ENCODE measurements at places on chromosomes 6 and 20. TPM values are rescaled to one million over a fixed set of nuclear protein-coding genes. Genes with fewer than 3 reads are reported as not detected.

Gene STMN3
- 44.1 TPM for polyA plus RNA-seq

Gene VGLL2
- polyA plus RNA-seq = not detected

Gene OPRL1
- polyA plus RNA-seq = 0.85 TPM

Gene OPN5
- polyA plus RNA-seq = 0.45 TPM

Gene SLC44A4
- polyA plus RNA-seq = 51.3 TPM

Gene BTN1A1
- 0.21 TPM for polyA plus RNA-seq

Gene HECA
- 14.4 TPM for polyA plus RNA-seq

Gene BTNL2
- polyA plus RNA-seq = 1.1 TPM

Gene CCND3
- polyA plus RNA-seq = 26.3 TPM

Gene SMLR1
- polyA plus RNA-seq = 1.9 TPM

Gene ZBTB46
- polyA plus RNA-seq = 22.0 TPM

Gene BICRAL
- 16.5 TPM for polyA plus RNA-seq

Gene HLA-DQB2
- 1.0 TPM for polyA plus RNA-seq

Gene FAM184A
- polyA plus RNA-seq = 10.6 TPM

Gene ZBTB12
- 29.7 TPM for polyA plus RNA-seq

DNA sequence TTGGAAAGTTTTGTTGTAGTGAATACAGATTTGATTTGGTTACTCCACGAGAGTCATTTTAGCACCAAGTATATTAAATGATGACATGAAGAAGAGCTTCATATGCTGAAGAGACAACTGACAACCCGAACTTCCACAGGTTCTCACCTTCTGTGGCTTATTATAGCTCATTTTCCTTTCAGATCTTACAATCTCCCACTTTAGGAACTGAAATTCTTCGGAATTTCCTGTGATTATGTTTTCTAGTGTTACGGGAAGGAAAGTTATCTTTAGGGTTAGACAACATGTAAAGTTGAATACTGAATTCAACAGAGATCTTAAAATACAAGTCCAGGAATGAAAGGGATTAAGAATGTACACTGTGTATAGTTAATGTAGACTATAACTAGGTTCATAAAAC, 49.6 kb upstream of the TXNDC5 start:
- no peak for DNase-seq

DNA sequence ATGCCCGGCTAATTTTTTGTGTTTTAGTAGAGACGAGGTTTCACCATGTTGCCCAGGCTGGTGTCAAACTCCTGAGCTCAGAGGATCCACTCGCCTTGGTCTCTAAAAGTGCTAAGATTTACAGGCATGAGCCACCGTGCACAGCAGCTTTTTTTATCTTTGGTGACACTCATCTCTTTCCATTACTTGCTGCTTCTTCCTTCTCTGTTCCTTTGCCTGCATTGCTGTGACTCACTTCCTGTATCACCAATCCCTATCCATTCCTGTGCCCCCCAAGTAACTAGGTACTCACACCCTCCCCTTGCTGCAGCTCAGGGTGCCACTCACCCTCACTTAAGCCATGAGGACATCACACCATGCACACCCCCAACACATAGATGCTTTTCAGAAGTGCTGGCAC, 24.6 kb downstream of the KHDC1L start:
- no peak for DNase-seq

DNA sequence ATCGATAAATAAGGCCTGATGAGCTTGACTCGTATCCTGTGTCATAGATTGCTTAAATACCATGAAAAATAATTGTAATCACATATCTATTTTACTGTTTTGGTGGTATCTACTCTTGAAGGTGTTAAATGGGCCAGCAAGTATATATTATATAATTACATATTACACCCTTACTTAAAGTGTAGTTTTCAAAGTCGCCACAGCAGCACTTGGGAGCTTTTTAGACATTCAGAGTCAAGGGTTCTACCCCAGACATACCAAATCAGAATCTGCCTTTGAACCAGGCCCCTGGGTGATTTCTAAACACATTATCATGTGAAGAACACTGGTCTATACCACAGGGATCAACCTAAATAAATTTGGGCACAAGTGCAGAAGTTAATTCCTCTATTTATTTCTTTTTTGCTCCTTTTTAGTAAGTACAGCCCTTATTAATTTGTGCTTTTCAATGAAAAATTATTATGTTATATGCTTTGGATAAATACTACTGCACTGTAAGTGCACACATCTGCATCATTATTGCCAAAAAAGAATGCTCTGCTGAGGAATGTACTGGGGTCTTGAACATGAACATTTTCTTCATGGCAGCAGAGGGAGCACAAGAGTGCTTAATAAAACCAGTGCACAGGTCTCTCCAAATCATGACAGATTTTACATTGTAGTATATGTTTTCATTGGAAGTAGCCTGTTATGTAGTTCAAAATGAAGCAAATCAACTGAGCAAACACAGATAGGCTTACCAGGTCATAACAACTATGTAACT, 3.1 kb upstream of the ATXN1 start:
- DNase-seq = no peak

GRCh38 chr20:11929947-11930346, 12.3 kb downstream of the BTBD3 start:
- DNase-seq = no peak

DNA sequence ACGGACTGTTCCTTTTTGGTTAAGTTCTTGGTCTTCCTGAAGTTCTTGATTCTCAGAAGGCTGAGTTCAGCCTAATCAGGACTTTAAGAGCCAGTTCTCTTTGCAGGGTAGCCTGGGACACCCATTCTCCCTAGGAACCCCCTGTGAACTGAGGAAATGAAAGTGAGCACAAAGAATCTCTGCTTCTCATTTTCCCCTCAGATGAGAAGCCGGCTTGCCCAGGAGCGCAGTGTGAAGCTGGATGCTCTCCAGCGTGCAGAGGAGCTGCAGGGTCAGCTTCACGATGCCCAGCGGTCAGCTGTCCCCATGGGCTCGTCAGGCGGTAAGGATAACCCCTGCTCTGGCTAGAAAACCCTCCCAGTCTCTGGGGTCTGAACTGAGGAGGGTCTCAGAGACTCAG, 34.0 kb downstream of the CD164 start:
- DNase-seq = no peak

DNA sequence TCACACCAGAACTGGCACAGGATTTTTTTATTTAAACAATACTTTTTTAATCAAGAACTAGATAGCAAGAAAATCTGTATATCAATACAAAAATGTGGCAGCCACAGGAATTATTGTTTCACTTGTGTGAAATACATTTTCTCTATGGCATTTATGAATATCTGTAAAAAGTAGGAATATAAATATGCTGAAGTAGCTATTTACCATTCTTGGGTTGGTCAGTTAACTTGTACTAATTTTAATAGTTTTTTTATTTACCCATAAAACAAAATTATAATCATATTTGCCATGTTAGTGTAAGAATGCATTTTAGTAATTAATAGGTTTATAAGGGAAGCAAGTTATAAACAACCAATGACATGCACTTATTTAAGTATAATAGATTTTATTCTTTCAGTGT, 31.4 kb upstream of the TMEM30A start:
- no peak for DNase-seq

- no peak for DNase-seq
These were observed 550 bp downstream of the PLAGL2 start for GRCh38 chr20:32206760-32207625.

DNA sequence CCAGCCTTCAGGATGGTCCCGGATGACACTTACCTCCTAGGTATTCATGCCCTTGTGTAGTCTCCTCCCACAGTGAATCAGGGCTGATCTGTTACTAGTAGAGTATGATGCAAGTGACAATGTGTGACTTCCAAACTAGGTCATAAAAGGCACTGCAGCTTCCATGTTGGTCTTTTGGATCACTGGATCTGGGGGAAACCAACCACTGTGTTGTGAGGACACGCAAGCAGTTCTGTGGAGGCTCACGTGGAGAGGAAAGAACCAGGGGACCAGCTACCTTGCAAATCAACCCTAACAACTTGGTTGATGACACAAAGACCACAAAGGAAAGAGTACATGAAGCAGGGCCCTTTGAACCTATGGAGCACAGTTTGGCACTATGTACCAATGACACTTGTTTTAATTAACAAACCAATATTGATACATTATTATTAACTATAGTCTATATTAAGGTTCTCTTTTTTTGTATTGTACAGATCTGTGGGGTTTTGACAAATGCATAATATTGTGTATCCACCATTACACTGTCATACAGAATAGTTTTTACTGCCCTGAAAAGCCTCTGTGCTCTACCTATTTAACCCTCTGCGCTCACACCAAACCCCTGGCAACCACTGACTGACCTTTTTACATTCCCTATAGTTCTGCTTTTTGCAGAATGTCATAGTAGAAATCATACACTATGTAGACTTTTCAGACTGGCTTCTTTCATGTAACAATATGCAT, 16.3 kb upstream of the SDCBP2 start:
- DNase-seq = no peak

- DNase-seq = no peak
These were observed 1.7 kb downstream of the SLC4A11 start for GRCh38 chr20:3237011-3237957.

GRCh38 chr6:161393839-161394364, 120.0 kb upstream of the AGPAT4 start:
- DNase-seq = peak; percentile 69

- no peak for DNase-seq
These were observed 1.1 kb downstream of the PAX1 start for GRCh38 chr20:21706261-21707195.

DNA sequence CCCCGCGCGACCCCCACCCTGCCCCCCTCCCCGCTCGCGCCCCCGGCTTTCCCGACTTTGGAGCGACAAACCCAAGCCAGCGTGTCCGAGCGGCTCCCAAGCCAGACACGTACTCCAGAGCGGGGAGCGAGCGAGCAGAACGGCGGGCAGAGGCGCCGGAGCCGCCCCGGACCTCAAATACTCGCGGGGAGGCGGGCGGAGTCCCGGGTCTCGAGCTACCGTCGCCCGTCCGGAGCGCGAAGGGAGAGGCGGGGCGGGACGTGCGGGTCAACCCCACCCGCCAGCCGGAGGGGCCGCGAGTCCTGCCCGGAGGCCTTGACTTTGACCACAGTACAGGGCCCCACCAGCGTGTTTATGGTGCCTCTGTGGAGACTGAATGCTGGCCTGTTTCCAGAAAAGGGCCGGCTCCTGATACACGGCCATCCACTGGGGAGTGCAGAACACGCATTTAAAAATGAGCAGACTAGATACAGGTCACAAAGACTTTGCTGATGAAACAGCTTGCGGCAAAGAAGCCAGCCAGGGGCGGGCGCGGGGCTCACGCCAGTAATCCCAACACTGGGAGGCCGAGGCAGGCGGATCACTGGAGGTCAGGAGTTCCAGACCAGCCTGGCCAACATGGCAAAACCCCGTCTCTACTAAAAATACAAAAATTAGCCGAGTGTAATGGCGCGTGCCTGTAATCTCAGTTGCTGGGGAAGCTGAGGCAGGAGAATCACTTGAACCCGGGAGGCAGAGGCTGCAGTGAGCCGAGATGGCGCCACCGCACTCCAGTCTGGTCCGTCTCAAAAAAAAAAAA, at the start of gene SERPINB6:
SERPINB6 (minus strand) TSS at position 148 of the 799 bp plus-strand sequence. CDS start 12,235 bp downstream, outside the sequence.
- peak; percentile 60 for DNase-seq

DNA sequence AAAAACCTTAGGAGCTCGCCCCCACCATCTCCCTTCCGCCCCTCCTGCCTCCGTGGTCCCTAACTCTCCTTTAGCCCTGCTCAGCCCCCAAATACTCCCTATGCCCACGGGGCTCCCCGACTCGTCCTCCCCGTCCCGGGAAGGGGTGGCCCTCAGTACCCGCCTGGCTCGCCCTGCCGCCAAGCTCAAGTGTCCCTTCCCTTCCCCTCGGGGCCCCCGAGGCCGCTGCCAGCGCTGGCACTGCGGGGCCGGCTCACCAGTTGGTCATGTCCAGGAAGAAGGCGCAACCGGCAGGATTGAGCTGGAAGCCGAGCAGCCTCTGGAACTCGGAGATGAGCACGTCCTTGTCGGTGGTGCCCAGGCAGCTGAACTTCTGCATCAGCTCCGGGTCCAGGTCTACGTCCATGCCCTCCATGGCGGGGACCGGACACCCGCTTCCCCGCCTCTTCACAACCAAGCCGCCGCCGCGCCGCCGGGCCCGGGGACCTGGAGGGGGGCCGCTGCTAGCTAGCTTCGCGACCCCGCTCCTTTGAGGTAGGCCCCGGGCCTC, 303 bp downstream of the ILRUN start:
- peak; percentile 40 for DNase-seq

DNA sequence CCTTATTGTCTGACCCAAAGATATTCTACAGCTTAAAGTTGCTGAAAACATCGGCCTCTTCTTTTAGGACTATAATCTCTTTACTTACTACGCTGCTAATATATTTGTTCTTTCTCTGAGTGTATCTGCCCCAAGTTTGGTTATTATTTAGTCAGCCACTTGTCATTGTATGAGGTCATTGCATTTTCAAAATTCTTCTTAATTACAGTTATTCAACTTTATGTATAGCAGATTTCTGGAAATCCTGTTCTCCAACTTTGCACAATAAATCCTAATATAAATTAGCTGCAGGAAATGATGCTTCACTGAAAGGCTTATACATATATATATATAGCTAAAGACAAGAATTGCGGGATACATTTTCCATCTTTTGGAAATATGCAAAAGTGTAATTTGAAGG, 88.5 kb upstream of the HIVEP1 start:
- no peak for DNase-seq

- DNase-seq = no peak
These were observed 17.8 kb downstream of the SYNDIG1 start for GRCh38 chr20:24487240-24487639.

DNA sequence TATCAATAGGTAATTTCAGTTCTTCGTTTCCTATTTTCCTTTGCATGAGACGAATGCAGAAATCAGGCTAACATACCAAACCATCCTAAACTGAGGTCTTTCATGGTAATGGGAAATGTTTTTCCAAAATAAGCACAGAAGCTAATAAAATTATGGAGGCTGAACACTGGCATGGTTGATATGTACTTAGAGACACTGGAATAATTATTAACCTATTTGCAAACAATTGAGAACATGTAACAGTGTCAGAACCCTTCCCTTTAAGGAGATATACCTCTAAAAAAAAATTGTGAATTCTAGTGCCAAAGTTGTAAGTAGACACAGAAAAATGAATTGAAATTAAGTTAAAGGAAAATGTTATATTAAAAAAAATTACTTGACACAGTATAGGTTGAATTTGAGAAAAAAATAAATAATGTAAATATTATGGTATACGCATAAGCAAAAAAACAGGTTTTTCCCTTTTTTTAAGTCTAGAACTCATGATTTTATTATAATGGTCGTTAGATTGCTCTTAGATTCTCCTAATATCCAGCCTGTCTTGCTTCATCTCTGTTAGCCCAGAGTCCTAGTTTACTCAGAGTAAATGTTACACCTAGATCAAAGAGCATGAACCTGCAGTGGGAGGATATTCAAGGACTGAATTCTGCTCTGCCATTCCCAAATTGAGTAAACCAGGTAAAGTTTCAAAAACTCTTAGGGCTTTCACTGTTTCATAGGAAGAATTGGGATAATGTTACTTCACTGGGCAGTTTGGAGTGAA, 1.7 kb downstream of the SLC17A2 start:
- DNase-seq = no peak

DNA sequence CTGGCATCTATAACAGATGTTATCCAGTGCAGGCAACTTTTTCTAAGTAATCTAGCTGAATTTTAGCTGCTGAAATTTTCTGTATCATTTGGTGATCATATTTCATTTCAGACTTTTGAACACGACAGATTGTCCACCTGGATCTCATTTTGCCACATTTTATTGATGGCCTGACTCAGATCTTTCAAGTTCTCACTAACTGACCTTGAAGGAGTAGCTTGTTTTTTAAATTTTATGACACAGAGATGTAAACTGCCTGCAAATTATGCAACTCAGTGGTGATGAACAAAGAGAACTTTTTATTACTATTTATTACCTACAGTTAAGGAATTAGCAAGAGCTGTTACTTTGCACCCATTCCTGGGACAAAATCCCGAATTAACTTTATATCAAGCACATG, 366.4 kb downstream of the PAX1 start:
- DNase-seq = no peak

Measured in left renal cortex interstitium (tissue), 4 donors.